Bronchial epithelial cell (primary cell): ENCODE measurements at places on chromosomes 7 and 10.

DNA sequence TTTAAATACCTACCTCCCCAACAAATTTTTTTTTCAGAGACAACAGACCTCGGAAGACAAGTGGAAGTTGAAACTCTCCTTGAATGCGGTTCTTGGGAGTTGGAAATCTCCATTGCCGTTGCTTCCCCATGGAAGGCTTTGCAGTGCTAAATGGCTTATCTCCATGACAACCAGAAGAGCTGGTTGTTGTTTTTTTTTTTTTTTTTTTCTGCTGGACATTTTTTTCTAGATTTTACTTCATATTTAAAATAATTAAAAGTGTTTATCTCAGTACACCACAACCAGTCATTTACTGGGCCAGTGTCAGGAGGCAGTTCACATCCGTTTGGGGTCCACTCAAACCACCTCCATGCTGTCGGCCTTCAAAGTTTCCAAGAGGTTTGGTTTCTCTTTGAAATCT lies 348.5 kb upstream of the PRKCQ start:
- DNase-seq: no peak

DNA sequence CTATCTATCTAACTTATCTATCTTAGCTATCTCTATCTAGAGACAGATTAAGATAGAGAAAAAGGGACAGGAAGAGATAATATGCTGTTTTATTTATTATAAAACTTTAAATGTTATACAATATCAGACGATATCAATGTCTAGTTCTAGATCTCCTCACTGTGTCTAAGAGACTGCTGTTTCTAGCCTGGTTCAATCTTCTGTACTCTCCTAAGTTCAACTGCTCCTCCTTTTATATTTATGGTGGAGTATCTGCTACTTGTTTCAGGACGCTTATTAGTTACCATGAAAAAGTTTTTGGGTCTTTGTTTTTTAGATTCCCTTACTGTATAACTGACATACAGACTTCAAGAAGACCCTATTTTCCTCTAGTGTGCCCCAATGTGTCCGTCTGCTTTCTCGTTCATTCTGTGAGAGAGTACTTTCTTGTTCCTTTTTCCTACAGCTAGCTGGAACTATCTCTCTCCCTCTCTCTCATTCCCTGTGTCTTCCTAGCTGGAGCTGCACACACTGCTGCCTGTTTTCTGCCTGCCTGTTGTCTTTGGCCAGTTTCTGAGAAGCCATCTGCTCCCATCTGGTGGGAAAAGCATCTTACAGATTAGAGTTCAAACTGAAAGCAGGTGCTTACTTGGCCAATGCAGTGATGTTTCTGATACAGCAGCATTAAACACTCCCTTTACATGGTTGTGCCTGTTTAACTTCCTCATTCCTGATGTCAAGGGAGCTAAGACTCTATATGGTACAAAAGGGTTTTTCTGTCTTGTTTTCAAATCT lies 49.4 kb upstream of the ARL4A start:
- DNase-seq: no peak

DNA sequence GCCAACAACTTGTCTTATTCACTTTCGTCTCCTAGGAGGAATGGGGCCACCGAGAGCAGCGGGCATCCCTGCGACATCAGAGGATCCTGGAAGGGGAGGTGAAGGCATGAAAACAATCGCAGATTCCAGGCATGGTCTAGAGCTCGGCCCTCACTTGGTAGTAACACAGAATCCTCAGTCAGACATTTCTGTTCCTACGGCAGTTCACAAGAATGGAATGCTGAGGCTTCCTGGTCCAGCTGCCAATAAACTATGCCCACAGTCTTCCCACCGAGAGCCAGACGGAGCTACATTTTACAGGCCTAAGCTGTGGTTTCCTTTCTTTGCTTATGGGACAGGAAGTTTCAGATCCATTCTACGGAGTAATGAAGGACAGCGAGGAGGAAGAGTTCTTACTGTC lies 75.8 kb downstream of the OR13A1 start:
- no peak for DNase-seq

DNA sequence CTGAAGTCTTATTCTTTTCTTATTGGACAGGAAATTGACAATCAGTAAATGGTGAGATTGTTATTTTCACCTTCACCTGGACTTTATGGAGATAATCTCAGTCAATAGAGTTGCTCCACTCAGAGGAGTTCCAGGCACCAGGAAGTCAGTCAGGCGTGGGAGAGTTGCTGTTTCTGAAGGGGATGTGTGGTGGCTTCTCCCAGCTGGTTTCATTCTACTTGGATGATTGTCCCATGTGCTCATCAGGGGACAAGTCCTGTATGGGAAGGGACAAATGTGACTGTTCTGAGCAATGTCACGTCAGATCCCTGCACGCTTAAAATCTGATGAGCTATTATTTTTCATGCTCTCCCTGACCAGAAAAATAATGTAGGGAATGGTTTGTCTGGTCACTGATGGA lies 222.5 kb upstream of the PITRM1 start:
- no peak for DNase-seq

DNA sequence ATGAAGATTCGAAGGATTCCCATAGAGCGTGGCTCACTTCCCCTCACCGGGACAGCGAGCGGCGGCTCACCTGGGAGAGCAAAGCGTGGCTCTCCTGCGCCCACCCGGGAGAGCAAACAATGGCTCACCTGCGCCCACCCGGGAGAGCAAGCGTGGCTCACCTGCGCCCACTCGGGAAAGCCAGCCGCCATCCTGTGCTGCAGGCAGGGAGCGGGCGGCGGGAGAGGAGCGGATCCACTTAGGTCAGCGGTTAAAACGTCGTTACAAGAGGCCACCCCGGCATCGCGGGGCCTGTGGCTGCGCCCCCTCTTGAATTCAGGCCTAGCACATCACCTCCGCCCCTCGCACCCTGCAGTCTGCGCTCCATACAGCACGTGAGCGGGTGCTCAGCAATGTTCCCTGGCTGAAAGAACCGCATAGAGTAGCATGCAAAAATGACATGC lies 461 bp upstream of the FIGNL1 start:
- no peak for DNase-seq

DNA sequence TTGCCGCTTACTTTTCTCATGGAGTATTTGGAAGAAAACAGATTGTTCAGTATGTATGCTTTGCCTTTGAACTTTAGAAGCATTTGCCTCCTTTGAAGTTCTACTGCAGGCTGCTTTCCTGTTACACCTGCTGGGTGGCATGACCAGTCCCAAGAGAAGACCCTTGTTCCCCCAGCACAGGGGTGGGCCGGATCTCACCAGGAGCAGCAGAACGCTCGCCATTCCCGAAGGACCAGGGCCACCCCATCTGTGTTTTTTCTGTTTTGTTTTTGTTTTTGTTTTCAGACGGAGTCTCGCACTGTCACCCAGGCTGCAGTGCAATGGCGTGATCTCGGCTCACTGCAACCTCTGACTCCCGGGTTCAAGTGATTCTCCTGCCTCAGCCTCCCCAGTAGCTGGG lies 493.6 kb downstream of the PTPRN2 start:
- DNase-seq: no peak

DNA sequence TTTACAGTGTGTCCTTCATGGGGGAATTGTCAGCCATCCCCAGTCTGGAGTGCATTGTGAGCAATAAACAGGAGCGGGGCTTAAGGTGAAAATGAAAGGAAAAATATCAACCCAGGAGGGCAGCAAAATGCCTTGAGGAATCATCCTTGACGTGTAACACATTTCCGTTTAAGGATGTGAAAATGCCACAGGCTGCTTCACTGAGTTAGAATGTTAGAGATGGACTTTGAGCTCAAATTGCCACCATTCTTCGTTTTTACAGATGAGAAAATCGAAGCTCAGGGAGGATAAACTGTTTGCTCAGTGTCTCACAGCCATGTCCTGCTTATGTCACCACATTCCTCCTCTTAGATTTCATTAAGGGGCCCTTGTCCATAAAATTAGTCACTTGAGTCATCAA lies 23.1 kb downstream of the SORCS3 start:
- no peak for DNase-seq

DNA sequence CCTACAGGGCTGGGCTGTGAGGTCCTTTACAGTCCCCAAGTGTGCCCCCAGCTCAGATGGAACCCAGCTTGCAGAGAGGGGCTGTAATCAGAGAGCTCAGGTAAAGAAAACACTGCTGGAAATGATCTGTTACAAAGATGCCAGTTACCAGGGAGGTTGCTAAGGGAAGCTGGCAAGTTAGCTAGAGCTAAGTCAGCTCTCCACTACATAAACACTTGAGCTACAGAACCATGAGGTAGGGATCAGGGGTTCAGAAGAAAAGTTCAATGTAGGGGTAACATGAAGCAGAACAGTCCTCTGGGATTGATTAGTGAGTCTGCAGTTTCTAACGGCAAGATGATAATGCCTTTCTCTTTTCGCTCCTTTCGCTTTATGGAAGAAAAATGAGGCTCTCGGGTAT lies 53.1 kb upstream of the TM9SF3 start:
- no peak for DNase-seq

DNA sequence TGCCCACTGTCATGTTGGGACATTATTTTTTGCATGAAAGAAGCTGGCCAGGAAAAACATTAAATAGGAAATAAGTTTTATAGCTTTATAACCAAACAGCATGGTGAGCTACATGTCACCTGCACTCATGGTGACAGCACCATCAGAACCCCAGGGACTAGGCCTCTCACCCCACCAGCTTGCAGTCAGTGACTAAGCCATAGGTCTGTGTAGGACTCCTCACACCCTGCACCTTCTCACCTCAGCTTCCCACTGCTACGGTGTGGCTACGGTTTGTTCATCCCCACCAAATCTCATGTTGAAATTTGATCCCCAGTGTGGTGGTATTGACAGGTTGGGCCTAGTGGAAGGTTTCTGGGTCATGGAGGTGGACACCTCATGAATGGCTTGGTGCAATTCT lies 161.3 kb upstream of the VIPR2 start:
- no peak for DNase-seq

DNA sequence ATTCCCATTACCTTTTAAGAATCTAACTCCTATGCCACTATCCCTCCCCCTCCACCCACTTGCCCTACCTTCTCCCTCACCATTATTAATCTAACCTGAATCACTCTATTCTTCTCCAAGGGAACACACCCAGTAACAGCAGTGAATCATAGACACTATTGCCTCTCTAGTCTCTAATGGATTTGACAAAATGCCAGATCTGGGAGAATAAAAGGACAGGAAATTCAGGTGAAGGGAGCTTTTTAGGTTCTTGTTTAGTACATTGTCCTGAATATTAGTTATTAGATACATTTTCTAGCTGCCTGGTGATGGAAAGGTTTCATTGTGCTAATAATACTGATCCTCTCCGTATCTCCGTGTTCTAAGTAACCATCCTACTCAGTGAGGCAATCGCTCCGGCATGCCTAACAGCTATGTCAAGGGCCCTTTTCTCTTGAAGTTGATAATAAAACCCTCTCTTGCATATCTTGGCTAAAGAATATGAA lies 4.1 kb upstream of the SFR1 start:
- peak; percentile 98 for DNase-seq

GRCh38 chr10:109737626-109738025 lies 185.7 kb downstream of the XPNPEP1 start:
- no peak for DNase-seq

- peak; percentile 60 for DNase-seq
Measured at GRCh38 chr7:87312215-87312865, 33.1 kb upstream of the CROT start.

DNA sequence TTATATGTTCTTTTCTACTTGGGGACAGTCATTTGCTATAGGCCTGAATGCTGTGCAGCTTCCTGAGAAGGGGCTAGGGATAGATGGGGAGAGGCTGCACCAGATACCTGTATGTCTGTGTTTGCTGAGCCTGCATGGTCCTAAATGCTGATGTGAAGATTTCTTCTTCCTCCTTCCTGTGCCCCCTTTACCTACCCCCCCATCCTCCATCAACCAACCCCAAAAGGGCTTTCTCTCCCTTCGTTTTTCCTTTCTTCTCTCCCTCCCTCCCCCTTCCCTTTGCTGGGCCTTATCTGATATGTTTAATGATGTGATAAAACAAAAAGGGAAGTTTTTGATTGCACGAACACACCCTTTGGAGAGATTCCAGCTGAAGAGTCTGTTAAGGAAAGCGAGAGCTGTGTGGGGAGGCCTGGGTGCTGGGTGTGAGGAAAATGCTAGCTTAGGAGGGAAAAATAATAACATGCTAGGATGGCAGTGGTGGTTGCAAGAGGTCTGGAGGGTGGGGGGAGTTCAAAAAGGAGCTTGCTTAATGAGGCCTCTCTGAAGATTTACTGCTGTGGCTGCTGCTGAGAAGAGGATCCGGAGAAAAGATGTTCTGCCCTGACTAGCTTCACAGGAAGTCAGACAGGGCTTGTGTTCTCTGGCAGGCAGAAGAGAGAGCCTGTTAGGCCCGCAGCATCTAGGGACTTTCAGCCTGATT lies 101.8 kb downstream of the SAMD9 start:
- DNase-seq: peak; percentile 20

- DNase-seq: peak; percentile 33
Measured at GRCh38 chr10:13206546-13207443, 27.4 kb downstream of the UCMA start.

DNA sequence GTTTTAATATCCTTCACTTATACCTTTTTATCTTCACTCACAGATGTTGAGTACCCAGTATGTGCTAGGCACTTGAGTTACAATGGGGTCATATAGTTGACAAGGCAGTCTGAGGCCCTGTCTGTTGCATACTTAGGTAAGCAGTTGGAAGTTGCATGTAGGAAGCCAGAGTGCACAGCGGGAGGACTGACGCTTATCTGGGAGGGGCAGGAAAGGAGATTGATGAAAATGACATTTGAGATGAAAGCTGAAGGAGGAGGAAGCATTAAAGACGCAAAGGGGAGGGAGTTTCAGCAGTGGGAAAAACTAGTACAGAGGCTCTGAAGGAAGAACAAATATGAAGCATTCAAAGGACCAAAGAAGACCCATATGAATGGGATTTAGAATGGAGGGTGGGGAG lies 266.2 kb downstream of the HTR7 start:
- DNase-seq: no peak

DNA sequence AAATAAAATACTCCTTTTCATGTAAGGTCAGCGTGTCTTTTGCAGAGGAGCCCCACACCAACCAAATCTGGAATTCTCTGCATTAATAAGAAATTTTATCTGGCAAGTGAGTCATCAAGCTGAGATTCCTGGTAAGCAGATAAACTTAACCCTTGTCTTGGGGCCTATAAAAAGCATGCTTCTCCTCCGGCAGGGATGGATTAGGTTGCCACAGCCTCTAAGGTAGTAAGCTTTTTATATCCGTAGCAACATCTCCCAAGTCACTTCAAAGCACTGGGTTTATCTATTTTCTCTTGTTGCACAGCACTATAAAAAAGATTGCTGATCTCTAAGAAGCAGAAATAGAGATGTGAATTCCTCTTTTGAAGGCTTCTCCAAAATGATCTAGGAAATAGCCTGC lies 202.8 kb upstream of the NOBOX start:
- DNase-seq: no peak

DNA sequence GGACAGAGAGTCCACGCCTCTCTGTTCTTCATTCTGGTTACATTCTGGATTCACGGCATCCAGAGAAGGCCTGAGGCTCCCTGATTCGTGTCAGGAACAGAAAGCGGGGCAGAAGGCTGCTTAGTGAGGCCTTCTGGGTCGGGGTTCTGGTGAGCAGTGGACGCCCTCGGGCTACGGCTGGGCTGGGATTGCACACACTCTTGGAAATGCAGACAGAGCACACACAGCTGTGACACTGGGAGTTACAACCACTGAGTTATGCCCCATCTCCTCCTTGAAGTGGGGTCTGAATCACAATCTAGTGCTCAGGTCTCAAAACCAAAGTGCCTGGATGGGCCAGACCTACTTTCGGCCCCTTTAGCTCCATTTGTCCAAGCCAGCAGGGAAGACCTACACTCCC lies 156.9 kb upstream of the GDF10 start:
- no peak for DNase-seq

- no peak for DNase-seq
Measured at GRCh38 chr7:6708304-6708703, 1.6 kb upstream of the ZNF12 start.
